CD4-positive, alpha-beta T cell treated with Interleukin-17A for 4 hours (primary cell): ENCODE measurements at places on chromosomes 2 and 18.

- DNase-seq: no peak
Measured at GRCh38 chr2:136210455-136210805, 92.5 kb upstream of the CXCR4 start.

GRCh38 chr2:30417253-30417652 lies 29.8 kb upstream of the LCLAT1 start:
- no peak for DNase-seq

GRCh38 chr2:74051504-74051903 lies 66.8 kb downstream of the TET3 start:
- DNase-seq: no peak

DNA sequence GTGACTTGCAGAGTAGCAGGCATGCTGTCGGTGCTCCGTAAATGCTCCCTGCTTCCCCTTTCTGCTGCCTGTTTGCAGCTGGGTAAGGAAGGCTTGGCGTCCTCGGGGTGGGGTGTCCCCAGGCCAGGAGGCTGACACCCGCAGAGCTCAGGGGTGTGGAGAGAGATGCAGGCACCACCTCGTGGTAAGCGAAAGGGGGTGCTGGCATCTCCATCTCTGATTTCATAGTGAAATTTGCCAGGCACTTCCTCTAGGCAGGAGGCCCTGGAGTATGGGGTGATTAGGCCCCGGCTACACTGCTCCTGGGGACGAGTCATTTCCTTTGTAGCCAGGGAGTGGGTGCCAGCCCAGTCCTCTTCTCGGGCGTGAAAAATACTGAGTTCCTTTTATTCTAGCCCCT lies 160.4 kb downstream of the KLHL29 start:
- no peak for DNase-seq

DNA sequence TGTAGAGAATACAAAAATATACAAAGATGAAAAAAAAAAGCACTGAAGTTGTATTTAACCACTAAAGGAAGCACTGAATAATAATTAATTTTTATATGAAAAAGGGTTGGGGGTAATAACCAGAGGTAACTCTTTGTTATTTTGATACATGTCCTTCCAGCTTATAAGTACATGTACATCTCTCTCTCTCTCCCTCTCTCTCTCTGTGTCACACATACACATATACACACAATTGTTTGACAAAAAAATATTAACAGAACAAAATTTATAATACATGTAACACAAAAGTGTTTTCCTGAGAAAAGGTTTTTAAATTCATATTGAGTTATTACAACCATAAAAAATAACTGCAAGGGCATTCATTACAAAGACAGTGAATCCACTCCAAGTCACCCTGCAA lies 4.6 kb downstream of the WIPF1 start:
- DNase-seq: no peak

- no peak for DNase-seq
Measured at GRCh38 chr2:65128297-65129190, 1.4 kb downstream of the RAB1A start.

DNA sequence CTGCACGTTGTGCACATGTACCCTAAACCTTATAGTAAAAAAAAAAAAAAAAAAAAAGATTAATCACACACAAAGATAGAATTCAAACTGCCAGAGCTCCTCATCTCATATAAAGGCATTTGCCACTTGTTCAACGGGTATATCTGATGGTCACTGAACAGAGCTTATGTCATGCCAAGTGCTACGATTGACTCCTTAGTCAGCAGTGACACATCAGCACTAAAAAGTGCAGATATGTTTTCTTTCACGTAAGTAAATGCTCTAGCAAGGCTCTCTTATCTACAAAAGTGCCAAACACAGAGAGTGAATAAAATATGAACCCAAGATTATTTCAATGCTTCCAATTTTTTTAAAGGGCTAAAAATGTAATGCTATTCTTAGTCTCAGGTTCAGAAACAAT lies 1.1 kb downstream of the LMAN1 start:
- no peak for DNase-seq

DNA sequence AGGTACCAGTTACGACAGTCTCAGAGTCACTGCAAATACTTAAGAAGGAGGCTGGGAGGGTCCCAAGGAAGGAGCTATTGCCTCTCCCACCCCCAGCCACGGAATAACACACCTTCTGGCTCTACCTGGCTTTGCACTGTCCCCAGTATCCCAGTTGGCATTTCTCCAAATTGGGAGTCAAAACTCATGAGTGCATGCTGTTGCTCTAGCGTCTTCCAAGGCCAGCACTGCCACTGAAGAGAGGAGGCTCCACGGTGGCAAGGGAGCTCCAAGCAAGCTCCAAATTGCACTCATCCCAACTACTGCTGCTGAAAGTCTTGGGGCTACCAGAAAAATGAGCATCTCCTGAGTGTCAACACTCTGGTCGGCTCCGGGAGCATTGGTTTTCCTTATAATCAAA lies 1.6 kb downstream of the SCTR start:
- DNase-seq: no peak

GRCh38 chr2:24981411-24982136 lies 9.8 kb upstream of the DNAJC27 start:
- DNase-seq: no peak

DNA sequence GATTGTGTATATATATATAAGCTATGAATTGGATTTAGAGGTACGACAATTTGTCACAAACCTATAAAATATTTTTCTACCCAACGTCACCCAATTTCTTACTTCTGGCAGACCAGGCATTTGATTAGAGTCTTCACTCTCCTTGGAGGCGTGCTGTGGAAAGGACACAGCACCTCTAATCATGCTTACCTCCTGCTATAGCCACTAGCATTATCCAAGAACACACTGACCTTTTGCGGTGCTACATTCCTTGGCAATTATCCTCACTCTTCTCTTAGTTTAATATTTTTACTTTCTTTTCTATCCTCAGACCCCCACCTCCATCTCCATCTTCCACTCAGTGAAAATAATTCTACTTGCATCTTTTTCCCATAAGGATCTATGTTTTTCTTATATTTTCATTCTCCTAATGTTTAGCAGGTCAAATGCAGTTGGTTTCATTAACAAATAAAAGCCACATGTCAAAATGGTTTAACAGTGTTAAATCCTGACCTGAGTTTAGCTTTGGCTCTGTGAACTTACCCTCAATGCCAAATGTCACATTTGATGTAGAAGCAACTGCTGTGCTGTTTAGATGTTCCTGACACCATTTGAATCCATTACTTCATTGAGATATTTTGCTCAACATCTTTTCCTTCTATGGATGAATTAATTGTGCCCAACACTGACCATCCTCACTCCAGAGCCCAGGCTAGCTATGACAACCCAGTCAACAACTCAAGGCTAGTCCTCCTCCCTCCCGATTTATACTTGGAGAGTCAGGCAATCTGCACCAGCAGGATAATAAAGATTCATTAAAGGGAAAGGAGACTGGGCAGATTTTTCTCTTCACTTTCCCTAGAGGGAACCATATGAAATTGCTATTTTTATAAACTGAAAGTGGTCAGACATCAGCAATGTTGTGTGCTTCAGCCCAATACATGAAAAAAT lies 240.5 kb downstream of the MREG start:
- no peak for DNase-seq

- no peak for DNase-seq
Measured at GRCh38 chr2:235669983-235670962, 176.4 kb downstream of the AGAP1 start.

GRCh38 chr2:113021312-113021711 lies 16.1 kb downstream of the IL36A start:
- no peak for DNase-seq

DNA sequence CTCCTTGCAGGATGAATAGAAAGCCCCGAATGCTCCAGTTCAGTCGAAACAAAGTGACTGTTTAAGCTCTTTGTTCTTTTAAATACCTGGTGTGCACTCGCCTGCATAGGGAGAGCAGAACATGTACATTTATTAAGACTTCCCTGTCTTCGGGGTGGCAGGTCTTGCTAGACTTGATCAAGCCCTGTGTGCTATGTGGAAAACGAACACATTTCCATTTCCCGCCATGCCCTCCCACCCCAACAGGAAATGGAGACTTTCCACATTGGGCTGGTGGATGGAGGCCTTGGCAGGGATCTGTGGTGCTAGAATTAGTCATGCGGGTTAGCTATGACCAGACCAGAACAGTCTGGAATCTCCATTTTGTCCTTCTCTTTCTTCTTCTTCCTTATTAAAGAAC lies 321.0 kb upstream of the THSD7B start:
- no peak for DNase-seq

DNA sequence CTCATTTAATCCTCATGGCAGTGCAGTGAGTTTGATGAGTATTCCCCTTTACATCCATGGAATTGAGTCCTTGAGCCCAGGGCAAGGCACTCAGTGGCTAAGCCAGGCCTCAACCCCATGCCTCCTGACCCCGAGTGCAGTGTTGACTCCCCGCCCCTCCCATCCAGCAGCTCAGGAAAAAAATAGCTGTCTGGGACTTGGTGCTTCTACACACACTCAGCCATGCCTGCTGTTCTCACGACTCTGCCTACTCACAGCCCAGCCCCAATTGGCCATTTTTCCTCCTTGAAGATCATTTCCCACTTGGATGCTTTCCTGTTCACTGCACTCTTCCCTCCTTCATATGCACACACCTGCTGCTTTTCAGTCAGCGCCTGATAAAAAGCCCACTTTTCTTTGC lies 8.8 kb downstream of the FOSL2 start:
- DNase-seq: no peak

DNA sequence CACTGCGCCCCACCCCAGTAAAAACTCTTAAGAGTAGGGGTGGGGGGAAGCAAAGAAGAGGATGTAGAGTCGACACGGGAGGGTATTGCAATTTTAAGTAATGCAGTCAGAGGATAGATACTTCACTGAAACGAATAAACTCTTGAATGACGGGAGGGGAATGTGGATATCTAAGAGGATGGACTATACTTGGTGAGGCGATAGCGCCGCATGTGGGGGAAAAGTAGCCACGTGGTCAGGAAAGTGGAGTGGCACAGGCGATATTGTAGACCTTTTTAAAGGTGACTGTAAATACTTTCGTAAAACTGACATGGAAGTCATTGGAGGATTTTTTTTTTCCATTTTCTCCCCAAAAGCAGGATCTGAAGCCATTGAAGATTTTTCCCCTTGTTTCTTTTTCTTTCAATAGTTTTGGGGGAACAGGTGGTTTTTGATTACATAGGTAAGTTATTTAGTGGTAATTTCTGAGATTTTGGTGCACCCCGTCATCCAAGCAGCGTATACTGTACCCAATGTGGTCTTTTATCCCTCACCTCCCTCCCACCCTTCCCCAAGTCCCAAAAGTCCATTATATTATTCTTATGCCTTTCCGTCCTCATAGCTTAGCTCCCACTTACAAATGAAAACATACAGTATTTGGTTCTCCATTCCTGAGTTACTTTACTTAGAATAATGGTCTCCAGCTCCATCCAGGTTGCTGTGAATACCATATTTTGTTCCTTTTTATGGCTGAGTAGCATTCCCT lies 13.8 kb downstream of the CLK1 start:
- DNase-seq: no peak

GRCh38 chr2:67880291-67880761 lies 182.5 kb downstream of the C1D start:
- no peak for DNase-seq

GRCh38 chr2:101858246-101858645 lies 133.5 kb upstream of the IL1R2 start:
- DNase-seq: no peak

DNA sequence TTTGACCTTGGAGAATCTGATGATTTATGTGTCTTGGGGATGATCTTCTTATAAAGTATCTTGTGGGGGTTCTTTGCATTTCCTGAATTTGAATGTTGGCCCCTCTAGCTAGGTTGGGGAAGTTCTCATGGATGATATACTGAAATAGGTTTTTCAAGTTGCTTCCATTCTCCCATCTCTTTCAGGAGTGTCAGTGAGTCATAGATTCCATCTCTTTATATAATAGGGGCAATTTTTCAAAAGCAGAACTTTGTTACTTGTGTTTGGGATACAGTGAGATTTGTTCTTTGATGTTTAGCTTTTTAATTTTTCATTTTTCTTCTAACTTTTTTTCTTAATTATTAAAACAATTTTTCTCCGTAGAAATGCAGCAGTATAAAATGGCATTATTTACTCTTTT lies 19.4 kb downstream of the TMEM87B start:
- no peak for DNase-seq

DNA sequence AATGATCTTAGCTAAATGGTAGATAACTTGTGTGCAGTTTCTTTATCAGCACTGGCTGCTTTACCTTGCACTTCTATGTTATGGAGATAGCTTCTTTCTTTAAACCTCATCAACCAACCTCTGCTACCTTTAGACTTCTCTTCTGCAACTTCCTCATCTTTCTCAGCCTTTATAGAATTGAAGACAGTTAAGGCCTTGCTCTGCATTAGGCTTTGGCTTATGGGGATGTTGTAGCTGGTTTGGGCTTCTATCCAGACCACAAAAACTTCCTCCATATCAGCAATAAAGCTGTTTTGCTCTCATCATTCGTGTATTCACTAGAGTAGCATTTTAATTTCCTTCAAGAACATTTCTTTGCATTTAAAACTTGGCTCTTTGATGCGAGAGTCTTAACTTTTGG lies 123.7 kb downstream of the PIK3C3 start:
- no peak for DNase-seq

GRCh38 chr2:176110415-176111308 lies 3.6 kb downstream of the HOXD11 start:
- DNase-seq: no peak

DNA sequence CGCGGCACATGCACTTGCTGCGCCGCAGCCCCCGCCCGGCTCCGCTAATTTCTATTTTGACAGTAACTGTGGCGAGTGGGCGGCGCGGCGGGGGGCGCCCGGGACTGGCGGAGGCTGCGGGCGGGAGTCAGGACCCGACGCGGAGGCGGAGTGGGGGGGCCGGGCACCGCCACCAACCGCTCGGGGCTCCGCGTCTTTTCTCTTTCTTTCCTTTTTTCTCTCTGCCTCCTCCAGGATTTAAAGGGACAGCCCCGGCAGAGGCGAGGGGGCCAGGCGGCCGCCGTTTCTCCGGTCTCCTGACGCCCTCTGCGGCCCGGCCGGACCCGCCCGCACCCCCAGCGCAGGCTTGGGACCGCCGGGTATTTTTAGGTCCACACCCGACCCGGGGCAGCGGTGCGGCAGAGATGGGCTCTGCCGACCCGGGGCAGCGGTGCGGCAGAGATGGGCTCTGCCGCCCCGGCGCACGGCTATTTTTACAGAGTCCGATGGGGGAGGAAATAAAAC lies 460 bp upstream of the ZBTB7C start:
- peak; percentile 7 for DNase-seq

GRCh38 chr2:18186816-18187613 lies 308.5 kb downstream of the KCNS3 start:
- DNase-seq: no peak

- DNase-seq: no peak
Measured at GRCh38 chr2:188485496-188485895, 193.8 kb downstream of the GULP1 start.

DNA sequence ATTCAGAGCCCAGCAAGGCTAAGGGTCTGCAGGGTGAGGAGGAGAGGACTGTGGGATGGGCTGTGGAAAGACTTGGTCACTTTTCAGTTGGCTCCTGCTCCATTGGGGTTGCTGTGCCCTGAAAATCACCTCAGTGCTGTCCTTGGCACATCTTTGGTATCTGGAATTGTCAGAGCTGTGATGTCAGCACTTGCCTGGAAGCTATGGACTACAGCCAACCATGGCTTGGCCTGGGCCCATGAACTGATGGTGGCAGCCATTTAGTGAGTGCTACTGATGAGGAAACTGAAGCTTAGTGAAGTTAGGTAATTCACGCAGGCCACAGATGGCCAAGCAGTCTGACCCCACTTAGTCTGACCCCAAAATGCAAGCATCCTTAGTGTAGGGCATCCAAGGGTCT lies 121.8 kb upstream of the SERPINE2 start:
- no peak for DNase-seq

- no peak for DNase-seq
Measured at GRCh38 chr18:12884406-12885323, 628 bp upstream of the PTPN2 start.

GRCh38 chr2:239012936-239013677 lies 165.2 kb downstream of the TWIST2 start:
- no peak for DNase-seq
